Fibroblast of pulmonary artery (primary cell): ENCODE measurements at places on chromosomes 1 and 21.

DNA sequence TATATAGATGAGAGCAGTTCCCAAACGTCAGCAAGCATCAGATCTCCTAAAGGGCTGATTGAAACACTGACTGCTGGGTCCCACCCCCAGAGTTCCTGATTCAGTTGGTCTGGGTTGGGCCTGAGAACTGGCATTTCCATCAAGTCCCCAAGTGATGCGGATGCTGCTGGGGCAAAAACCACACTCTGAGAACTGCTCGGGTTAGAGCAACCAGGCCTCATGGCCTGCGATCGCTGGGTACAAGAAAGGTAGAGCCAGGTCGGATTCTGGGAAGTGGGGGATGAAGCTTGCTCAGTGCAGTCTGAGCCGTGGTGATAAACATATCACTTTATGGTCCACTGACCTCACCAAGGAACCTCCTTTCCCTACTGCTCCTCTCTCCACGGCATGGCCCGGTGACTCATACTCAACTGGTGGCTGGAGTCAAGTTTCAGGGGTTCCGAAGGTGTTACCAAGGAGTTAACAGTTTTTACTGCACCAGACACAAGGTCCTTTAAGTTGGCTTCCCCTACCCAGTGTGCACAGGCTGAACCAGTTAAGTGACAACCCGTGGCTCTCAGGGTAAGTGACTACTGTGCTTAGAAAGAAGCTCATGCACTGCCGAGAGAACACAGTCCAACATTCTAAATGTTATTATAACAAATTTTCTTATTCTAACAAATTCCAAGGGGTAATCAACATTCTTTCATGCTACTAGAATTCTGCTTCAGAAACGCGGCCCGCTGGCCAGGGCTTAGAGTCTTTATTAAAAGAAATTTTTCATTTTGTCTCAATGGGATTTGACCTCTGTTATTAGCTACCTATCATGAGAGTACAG lies 153.5 kb downstream of the TGFBR3 start:
- DNase-seq: peak; percentile 40

- peak; percentile 87 for DNase-seq
Observed at GRCh38 chr21:33976082-33977016, 60.7 kb upstream of the ATP5PO start.

DNA sequence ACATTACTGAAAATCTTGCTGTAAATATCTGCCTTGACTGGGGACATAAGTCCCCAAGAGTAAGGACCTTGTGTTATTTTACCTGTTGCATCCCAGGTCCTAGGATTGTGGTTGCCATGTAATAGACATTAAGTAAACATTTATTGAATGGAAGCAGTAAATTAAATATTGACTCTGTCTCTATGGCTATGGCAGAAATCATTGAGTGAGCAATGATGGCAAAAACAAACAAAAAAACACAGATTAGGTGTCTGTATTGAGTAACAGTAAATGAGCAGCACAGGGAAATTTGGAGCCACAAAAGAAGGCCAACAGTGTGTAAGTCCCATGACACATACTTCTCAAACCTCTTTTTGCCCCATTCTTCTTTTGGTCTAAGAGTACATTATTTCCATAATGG lies 240.4 kb downstream of the NFIA start:
- DNase-seq: no peak

GRCh38 chr1:40421431-40422384 lies 28.6 kb upstream of the ZFP69B start:
- DNase-seq: peak; percentile 53

- DNase-seq: peak; percentile 41
Observed at GRCh38 chr1:9350013-9350908, 57.6 kb downstream of the SPSB1 start.

DNA sequence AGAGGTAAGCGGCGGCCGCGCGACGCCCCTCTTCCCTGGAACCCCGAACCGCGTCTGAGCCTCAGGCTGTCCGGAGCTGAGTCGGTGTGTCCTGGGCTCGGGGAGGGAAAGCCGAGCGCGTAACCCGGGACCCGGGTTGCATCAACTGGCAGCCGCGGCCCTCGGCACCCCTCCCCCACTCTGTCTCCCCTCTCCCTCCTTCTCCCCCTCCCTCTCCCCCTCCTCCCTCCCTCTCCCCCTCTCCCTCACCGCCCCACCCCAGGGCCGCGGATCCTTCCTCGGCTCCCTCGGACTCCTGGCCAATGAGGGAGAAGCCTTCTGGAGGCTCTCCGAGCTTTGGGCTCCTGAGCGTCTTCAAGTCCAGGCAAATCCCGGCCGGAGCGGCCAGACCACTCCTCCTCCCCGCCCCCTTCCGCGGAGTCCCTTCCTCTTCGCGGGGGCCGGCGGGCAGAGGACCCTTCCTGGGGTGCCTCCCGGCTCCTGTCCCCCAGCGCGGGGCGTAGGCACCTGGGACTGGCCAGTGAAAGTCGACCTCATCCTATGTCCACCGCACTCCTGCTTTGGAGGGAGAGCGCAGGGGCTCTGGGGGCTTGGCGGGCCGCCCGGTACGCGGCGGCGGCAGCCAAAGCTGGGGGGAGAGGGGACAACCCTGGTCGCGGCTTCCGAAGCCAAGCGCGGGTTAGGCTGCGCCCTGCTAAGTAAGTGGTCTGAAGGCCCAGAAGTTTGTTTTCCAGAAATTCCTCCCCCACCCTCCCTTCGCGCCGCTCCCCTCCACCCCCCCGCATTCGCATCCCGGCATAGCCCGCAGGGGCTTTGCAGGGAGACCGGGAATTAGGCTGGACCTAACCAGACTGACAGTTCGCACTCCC lies 850 bp downstream of the SESN2 start:
- DNase-seq: peak; percentile 95

DNA sequence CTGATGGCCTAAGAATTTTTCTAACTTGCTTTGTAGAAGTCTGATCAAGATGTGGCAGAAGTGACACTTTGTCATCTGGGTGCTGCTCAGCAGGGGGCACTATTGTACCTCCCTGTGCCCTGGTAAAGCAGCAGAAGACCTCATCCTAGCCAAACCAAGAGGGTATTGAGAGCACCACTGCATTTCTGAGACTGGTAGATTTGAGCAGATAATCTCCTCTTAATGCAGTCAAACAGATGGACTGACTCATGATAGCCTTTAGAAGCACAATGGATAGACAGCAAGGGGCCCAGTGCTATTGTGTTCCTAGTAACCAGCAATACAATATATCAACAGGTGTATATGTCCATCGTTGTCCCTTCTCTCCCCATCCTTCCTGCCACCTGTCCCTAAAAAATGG lies 5.7 kb downstream of the TPM3 start:
- peak; percentile 81 for DNase-seq

GRCh38 chr1:200029035-200029821 lies 1.7 kb downstream of the NR5A2 start:
- DNase-seq: no peak

- no peak for DNase-seq
Observed at GRCh38 chr1:109947582-109948284, 36.8 kb upstream of the AHCYL1 start.

- DNase-seq: peak; percentile 65
Observed at GRCh38 chr1:154154534-154155191, at the start of gene NUP210L. TSS of gene NUP210L (minus strand) at chr1:154155073.

DNA sequence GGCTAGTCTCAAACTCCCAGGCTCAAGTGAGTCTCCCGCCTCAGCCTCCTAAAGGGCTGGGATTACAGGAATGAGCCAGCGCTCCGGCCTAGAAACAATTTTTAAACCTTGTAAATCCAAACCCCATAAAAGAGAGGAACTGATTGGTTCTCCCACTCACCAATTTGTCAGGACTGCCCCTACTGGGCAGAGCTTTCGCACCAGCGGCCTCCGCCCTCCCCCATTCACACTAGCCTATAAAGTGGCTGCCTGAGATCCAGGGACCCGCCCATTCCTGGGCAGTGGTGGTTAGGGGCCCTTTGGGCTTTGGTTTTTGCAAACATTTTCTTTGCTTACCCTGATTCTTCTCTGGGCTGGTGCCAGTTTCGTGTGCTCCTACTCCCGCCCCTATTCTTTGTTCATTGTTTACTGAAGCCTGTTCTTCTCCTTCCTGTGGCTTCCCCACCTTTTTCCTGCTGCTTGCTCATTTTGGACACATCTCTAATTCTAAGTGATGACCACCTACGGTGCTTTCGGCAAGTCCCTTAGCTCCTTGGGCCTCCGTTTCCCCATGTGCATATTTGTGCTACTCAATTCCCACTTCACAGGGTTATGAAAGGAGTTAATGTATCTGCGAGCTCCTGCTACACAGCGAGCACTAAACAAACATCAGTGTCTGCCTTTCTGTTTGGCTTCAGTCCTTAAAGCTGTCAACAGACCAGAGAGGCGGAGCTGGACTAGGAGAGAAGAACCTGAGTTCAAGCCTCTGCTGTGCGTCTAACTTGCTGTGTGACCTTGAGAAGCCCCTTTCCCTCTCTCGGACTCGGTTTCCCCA lies 39.8 kb upstream of the CLIC4 start:
- DNase-seq: peak; percentile 99
